ENCODE measurements at places on chromosomes 3 and 15.

- DNase-seq: no peak
These were observed 296.4 kb downstream of the RBMS3 start for GRCh38 chr3:29577250-29577649.

GRCh38 chr3:185549122-185549521, 3.3 kb downstream of the LIPH start:
- DNase-seq: no peak

DNA sequence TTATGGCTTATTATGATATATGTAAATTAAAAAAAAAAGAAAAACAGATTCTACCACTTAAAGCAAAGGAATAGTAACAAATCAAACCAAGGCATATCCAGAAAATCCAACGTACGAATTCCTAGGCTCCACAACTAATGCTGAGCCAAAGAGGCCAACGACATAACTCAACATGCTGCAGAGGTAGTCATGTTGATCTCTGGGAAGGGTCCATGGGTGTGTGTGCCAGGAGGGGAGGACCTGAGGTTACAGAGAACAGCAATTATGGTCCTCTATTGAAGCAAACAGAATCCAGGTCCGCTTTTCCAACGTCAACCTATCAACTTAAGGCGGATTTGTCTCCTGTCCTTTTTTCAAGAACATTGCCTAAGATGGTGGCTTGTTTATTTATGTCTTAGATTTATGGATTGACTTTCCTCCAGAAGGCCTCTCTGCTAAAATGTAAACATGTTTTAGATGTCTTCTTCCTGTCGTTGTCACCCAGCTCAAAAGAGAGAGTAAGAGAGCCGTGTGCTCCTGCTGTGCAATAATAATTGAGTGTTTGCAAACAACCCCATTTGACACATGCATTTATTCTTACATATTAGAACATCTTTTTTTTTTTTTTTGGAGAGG, 20.4 kb downstream of the NANOGP8 start:
- no peak for DNase-seq

DNA sequence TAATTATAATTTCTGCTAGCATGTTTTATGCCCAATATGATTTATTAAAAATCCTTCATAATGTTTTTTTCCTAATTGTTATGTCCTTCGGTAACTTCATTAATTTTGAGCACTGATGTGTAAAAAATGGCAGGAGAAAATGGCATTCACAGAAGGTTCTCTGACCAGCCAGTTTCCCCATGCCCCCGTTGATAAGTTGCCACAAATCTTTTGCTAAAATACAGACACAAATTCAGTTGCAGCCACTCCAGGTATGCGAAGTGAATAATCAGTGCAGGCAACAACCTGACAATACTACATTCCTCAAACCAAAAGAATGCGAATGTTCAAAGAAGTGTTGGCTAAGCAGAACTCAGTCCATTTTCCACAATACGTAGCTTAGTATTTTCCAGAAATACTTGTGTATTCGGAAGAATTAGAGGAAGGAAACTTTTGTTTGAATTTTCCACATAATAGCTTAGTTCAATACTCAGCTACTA, 32.7 kb downstream of the CHL1 start:
- no peak for DNase-seq

- DNase-seq: no peak
These were observed 55.4 kb downstream of the SNRK start for GRCh38 chr3:43341788-43342187.

GRCh38 chr15:90376789-90377188, 11.3 kb upstream of the IQGAP1 start:
- DNase-seq: peak; percentile 54
